Keratinocyte (primary cell): ENCODE measurements at places on chromosomes 13 and 19. TPM values are rescaled to one million over a fixed set of nuclear protein-coding genes. Genes with fewer than 3 reads are reported as not detected.

GRCh38 chr19:47305309-47305751 is 4.3 kb upstream of the C5AR1 start:
- no peak for DNase-seq

DNA sequence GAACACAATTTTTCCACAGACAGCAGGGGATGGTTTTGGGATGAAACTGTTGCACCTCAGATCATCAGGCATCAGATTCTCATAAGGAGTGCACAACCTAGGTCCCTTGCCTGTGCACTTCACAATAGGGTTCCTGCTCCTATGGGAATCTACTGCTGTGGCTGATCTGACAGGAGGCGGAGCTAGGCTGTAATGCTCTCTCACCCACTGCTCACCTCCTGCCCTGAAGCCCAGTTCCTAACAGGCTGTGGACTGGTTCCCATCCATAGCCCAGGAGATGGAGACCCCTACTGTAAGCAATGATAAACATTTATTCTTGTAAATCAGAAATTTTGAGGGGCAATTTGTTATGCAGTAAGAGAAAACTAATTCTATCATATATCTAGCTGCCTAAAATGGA is 1234.7 kb downstream of the SLITRK1 start:
- no peak for DNase-seq

- no peak for DNase-seq
Measured at GRCh38 chr13:44508562-44509077, 67.5 kb downstream of the TSC22D1 start.

GRCh38 chr13:41053384-41053826 is 7.9 kb upstream of the WBP4 start:
- no peak for DNase-seq

GRCh38 chr13:25248071-25248470 is 39.2 kb downstream of the MTMR6 start:
- DNase-seq = no peak

- DNase-seq = no peak
Measured at GRCh38 chr19:44671400-44671799, at the start of gene CEACAM19. TSS of gene CEACAM19 (plus strand) at chr19:44671482. CDS start at chr19:44671932, 450 bp downstream.

DNA sequence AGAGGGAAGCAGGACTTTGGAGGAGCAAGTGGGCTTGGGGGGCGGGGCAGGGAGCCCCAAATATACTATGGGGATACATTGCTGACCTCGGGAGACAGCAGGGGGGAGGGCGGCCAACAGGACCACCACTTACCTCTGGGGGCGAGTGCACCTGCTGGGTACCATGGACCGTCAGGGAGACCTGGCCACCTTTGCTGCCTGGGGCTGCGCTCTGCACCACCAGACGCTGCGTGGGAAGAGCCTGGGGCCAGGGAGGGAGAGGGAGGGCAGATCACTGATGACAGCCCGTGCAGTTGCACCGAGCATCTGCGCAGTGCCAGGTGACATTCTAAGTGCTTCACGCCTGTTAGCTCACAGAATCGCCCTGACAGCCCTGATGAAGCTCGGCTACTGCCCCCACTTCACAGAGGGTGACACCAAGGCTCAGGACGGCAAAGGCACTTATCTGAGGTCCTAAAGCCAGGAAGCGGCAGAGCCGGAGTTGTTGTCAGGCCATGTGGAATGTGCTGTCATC is 24.1 kb downstream of the RFX1 start:
- DNase-seq = no peak

DNA sequence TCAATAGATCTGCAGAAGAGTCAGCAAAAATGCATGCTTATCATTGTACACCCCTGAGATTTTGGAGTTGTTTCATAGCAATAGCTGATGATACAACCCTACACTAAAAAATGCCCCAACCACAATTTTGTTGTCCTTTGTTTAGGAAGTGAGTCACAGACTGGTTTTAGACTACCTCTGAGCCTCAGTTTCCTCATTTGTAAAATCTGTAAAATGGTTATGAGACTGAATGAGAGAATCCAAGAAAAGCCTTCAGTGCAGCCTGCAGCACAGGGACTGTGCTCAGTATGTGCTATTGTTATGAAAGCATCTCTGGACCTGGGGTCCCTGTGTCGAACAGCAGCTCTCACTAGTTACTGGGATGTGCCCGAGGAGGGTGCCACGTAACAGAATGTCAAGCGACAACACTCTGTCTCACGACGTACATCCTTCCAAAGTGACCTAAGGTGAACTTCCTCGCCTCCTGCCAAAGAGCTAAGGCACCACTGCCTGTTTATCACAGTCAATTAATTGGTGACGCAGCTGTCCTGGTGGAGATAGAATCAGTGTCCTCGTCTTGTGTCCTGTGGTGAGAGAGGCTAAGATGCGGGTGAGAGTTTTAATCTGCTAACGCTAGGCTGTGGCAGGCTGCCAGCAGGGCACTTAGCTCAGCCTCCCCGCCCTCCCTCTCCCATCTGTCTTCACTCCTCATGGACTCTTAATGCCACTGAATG is 18.1 kb downstream of the DHRS12 start:
- no peak for DNase-seq

GRCh38 chr13:22062478-22063205 is 391.8 kb downstream of the FGF9 start:
- no peak for DNase-seq

DNA sequence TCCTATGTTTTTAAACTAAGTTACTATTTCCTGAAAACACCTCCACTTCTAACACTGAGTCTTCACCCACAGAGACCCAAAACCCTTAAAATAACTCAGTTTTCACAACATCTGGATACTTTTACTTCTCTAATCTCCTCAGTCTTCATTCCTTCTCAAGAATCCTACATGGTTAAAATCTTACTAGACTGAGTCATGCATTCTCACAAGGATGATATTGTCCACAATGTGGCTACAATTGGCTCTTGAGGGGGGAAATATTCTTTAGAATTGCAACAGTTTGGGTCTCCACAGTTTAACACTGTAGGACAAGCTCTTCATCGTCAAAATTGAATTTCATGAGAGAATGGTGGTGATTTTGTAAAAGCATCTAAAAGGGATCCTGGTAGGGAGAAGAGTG is 397.1 kb downstream of the SLITRK5 start:
- no peak for DNase-seq

DNA sequence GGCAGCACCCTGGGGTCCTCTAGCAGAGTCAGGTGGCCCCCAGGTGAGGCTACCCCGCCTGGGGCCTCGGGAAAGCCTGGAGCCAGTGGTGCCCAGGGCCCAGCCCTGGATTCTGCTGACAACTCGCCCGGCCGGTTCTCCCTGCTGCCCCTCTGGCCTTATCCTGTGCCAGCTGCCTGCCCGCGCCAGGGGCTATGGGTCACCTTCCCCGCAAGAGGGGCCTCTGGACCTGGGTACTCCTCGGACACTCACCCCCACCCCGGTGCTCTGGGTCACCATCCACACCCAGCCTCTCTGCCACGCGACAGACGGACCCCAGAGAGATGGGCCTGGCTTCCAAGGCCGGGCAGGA is 24.0 kb downstream of the ZBTB7A start:
- DNase-seq = no peak

GRCh38 chr13:75558145-75558840 is 8.7 kb downstream of the UCHL3 start:
- no peak for DNase-seq

DNA sequence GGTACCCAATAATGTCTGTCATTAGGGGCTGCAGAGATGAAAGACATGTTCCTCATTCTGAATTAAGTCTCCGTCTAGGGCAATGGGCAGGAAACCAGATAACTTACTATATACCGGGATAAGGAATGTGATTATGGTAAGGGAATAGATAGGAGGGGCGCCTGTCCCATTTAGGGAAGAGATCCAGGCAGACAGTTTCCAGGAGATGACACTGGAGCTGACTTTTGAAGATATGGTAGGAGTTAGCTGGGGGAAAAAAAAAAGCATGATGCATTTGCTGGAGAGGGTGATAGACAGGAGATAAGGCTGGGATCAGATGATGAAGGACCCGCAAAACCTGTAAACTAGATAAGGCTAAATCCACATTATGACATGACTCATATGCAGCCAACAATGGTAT is 340.7 kb downstream of the DCT start:
- DNase-seq = no peak

DNA sequence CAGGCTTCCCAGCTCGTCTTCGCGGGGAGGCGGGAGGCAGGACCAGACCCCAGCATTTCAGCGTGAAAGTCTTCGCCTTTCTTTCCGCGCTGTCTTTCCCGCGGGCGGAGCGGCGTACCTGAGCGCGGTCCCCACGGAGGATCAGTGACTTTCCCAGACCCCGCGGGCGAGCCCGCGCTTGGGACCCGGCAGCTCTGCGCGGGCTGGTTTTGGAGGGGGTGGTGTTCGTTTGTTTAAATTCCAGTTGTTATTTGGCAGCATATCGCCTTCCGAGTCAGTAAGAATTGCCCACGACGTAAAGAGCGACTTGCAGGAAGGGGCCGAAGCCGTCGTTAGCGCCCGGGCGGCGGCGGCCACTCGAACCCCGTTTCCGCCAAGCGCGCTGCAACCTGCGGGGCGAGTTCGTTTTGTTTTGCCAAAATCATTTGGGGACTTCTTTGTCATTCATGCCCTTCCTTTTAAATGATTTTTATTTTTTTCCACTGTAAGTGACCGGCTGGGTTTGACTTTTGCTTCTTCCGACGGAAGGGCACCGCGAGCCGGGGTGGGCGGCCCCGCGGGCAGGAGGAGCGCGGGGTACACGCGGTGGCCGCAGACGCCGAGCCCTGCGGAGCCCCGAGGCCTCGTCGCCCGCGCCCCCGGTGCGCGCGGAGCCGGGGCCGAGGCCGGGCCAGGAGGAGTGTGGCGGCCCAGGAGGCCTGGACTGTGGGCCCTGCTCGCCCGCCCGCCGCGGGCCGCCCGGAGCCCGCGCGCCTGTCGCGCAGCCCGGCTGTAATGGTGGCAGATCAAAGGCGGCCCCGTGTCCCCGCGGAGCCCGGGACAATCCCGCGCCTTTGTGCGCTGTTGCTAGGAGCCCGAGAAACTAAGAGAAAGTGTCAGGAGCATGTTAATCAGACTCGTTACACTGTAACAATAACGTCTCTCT is 75.9 kb downstream of the ZIC5 start:
- no peak for DNase-seq

DNA sequence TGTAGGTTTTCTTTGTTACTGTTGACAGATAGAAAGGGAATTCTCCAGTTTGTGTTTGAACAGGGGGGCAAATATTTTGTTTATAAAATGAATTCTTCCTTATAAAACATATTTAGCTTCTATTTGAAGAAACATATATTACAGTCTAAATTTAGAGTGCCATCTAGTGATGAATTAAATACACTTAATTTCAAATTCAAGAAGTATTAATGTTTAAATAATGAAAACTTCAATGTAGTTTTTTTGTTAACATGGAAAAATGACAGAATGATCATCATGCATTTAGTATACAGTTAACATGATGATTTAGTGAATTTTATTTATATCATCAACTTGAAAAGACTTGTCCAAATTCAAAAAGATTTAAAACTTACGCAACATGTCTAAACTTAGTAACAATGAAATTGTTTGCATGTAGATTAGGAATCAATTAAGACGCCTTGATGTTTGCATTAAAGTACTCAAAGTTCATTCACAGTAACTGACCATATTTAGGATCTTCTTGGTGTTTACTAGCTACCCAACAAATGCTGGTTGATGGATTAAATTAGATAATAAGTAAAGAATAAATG is 765.9 kb upstream of the SLITRK1 start:
- no peak for DNase-seq

- DNase-seq = no peak
Measured at GRCh38 chr13:23678795-23679194, 108.6 kb downstream of the TNFRSF19 start.

DNA sequence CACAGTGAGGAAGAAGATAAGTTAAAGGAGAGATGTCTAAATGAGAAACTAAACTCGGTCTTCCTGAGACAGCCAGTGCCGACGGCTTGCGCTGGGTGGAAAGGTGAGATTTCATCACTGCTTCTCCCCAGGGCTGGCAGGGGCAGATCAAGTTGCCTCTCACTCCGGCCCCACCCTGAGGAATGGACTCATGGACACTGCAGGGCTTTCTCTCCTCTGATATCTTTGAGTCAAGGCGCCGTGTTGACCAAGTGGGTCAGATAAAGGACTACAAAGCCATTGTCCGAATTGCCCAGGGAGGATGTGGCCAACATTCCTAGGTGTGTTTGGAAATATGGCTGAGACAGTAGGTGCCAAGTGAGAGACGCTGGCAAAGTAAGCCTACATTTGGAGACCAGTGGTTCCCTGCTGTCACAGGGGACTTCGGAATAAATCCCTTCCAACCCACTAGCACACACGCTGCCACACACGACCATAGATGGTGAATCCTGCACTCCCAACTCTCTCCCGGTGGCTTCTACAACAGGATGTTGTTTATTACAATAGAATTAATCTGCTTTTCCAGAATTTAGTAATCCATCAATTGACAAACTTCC is 156.5 kb upstream of the TSC22D1 start:
- DNase-seq = no peak

DNA sequence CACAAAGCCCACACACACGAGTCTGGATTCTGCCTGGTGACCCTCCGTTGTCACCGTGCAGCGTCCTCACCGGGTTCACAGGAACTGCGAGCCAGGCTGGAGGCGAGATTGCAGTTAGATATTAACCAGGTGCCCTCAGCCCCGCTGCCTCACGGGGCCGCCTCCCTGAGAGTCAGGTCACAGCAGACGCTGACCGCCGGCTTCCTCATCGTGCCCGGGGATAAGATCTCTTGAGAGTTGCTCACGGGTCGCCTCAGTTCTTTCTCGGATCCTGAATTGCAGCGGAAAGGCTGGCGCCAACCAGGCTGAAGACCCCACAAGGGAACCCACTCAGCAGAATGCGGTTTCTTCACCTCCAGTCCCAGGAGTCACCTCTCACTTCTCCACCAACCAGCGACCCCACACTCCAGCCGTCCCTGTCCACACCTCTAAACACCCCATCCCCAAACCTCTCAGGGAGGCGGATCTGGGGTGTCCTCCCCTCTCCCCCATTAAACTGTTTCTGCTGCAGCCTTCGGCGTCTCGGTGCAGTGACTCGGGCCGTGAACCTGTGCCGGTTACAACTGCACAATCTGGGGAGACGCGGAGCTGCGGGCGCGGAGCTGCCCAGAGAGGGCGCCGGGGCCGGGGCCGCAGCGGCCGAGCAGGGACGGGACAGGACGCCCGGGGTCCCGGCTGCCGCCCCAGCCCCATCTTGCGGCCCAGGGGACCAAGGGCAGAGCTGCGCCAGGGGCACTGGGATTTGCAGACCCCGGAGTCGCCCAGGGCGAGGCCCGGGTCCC is 591 bp downstream of the ZNF823 start:
- DNase-seq = no peak

- DNase-seq = no peak
Measured at GRCh38 chr13:44306371-44307192, 67.0 kb upstream of the SERP2 start.

GRCh38 chr19:7441468-7442146 is 47.2 kb downstream of the PEX11G start:
- no peak for DNase-seq

Gene SIGLEC8
- not detected in 3 replicates for polyA plus RNA-seq

Gene KCNN1
- polyA plus RNA-seq = not detected in 3 replicates

Gene MBD3L2
- not detected in 3 replicates for polyA plus RNA-seq

Gene GPC5
- 0.10 to 0.17 TPM (median 0.10 TPM) in 3 replicates for polyA plus RNA-seq

Gene ACP7
- 0.08 to 0.28 TPM (median 0.09 TPM) in 3 replicates for polyA plus RNA-seq

Gene IGSF23
- polyA plus RNA-seq = 0.06 to 0.07 TPM in 2 of 3 replicates, not detected in the other

Gene SHD
- polyA plus RNA-seq = not detected in 3 replicates

Gene PRR12
- polyA plus RNA-seq = 0.35 to 1.1 TPM (median 0.42 TPM) in 3 replicates

Gene AP1M2
- 83.1 to 122 TPM (median 109 TPM) in 3 replicates for polyA plus RNA-seq

Gene SNAPC2
- 10.7 to 15.5 TPM (median 10.8 TPM) in 3 replicates for polyA plus RNA-seq

Gene EDNRB
- 0.01 to 0.03 TPM in 2 of 3 replicates, not detected in the other for polyA plus RNA-seq

Gene SOX1
- not detected in 3 replicates for polyA plus RNA-seq

Gene POSTN
- polyA plus RNA-seq = 13.4 to 82.4 TPM (median 31.8 TPM) in 3 replicates

Gene MYO1F
- 0.08 to 0.14 TPM (median 0.08 TPM) in 3 replicates for polyA plus RNA-seq

Gene KRTDAP
- polyA plus RNA-seq = 53.5 to 188 TPM (median 85.4 TPM) in 3 replicates
